ENCODE measurements at places on chromosomes 16 and 17.

- DNase-seq, result no peak
Measured at GRCh38 chr17:55275894-55276804, 11.4 kb downstream of the HLF start.

GRCh38 chr17:69575346-69575761 lies 160.9 kb downstream of the MAP2K6 start:
- no peak for DNase-seq

- DNase-seq, result peak; percentile 88
Measured at GRCh38 chr17:64315032-64315490, 52.0 kb upstream of the TEX2 start.

GRCh38 chr16:10868596-10869469 lies 8.2 kb upstream of the CIITA start:
- no peak for DNase-seq

DNA sequence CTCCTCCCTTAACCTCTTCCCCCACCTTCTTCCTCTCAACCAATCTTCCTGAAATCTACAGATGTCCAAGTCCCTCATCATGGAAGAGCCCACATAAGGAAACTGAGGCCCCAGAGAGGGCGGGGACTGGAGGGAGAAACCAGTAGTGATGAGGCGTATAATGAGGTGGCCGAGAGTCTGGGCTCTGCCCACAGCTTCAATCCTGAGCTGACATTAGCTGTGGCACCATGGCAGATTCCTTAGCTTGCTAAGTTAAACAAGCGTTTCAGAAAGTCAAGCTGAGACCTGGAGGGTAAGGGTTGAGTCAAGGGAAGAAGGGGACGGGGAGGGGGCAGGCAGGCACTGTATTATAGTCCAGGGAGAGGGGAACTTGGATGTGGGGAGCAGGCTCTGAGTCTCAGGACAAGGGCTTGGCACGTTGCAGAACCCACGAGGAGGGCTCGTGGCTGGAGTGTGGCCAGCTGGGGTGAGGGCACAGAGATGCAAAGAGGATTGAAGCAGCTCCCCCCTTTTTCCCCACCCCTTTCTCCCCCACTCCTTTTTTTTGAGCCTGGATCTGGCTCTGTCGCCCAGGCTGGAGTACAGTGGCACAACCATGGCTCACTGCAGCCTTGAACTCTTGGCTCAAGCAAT lies 13.3 kb downstream of the ARHGAP23 start:
- no peak for DNase-seq

- DNase-seq, result no peak
Measured at GRCh38 chr17:66185862-66186261, 6.1 kb downstream of the CEP112 start.

- DNase-seq, result no peak
Measured at GRCh38 chr16:30041841-30042240, 10.8 kb upstream of the TLCD3B start.

- no peak for DNase-seq
Measured at GRCh38 chr17:14204084-14204483, 32.6 kb downstream of the CDRT15 start.

DNA sequence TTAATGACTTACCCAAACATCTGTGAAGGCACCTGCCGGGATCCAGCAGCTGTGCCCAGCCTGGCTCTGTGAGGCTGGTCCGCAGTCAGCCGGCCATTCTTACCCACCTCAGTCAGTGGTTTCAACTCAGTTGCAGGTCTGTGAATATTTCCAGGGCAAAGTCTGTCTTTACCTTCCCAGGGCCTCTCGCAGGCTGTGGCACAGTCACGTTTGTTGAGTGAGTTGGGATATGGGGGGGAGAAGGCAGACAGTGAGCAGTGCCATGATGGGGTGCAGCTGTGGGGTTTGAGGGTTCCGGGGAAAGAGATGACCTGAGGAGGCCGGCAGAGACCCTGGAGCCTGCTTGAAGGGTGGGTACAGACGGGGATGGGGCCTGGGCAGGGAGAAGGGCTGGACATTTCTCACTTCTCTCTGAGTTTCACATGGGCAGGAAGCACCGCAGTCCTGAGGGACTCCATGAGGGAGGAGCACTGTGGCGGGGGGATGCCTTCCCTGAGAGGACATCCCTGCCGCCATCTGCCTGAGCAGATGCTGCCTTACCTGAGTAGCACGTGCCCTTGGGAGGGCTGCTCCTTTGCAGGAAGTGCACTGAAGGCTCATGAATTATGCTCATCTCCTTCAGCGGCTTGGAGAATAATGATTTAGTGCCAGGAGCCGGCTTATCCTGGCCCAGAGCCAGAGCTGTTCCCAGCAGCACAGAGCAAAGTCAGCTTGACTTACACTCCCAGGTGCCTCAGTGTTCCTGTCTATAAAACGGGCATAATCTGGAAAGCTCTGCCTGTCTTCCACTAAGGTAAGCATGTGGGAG lies 48.1 kb downstream of the KSR1 start:
- DNase-seq, result no peak

GRCh38 chr16:24036614-24037013 lies 200.8 kb downstream of the PRKCB start:
- DNase-seq, result no peak

DNA sequence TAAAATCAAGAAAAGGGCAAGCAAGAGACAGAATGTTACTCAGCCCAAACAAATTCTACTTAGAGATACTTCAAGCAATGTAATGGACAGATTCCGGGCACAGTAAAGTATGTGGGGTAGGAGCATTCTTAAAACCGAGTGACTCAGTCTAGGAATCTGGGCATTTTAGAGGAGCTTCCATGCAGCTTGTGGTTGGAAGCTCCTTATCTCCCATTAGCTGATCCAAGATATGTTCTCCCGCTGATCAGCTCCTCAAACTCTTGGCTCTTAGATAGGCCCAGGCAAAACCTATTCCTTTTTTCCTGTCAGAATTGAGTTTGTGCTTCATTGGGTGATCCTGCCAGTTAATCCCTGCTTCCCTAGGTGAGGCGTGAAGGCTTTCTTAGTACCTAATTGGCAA lies 303.3 kb downstream of the CEP112 start:
- no peak for DNase-seq

- no peak for DNase-seq
Measured at GRCh38 chr17:48392857-48393256, 37.2 kb downstream of the SKAP1 start.

DNA sequence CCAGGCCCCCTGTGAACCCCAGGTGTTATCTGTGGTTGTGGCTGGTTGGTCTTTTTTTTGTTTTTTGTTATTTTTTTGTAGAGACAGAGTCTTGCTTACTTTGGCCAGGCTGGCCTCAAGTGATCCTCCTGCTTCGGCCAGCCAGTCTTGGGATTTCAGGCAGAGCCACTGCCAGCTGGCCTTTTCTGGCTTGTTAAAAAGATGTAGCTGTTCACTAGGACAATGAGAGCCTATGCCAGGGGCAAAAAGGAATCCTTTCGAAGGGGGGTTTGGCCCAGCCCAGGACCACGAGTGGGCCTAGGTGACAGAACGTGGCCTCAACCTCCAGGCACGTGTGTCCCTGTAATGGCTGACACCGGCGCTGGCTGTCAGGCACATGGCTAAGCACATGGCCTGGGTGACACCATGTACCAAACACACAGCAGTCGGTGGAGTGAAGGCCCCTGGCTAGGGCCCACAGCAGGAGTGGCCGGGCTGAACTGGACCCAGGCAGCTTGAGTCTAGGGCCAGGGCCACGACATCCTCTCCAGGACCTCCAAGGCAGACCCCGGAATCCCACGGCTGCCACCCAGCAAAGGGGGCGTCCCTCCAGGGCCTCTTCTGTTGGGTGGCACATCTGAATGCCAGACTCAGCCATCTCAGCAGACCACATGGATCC lies 6.9 kb upstream of the SLC38A8 start:
- peak; percentile 54 for DNase-seq

DNA sequence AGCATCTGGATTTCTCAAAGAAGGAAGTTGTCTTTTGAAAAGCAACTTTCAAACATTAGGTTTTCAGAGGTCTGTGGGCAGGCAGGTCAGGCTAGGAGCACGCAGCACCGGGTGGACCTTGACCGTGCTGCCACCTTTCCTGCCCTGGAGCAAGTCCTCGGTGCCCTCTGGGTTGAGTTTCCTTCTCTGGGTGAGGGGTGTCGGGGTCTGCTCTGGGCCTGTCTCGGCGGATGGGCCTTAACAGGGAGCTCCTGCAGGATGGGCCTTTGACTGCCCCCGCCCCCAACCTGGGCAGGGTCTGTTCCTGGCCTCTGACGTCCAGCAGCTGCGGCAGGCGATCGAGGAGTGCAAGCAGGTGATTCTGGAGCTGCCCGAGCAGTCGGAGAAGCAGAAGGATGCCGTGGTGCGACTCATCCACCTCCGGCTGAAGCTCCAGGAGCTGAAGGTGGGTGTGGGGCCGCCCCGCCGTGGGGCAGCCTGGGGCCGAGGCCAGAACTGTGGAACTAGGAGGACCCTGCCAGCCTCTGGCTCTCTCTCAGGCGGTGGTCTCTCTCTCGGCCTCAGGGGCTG lies 8.7 kb downstream of the DEF8 start:
- no peak for DNase-seq

DNA sequence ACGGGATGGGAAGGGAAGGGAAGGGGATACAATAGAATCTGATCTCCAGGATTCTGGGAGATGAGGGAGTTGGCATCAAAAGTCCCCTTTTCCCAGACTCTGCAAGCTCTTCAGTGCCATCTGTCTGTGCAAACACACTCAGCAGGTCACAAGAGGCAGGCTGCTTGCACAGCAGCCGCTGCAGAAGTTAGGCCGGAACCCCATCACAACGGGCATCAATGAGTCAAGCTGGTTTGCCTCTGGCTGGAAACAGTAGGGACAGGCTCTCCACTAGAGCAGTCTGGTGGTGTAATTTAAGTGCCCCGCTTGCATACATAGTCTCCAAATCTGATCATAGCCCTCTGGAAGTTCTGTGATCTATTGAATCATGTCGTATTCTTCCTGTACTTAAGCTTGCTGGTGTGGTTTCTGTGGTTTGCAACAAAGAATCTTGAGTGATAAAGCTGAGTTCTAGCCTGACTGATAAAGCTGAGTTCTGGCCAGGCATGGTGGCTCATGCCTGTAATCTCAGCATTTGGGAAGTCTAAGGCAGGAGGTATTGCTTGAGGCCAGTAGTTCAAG lies 33.7 kb upstream of the KDM8 start:
- no peak for DNase-seq

DNA sequence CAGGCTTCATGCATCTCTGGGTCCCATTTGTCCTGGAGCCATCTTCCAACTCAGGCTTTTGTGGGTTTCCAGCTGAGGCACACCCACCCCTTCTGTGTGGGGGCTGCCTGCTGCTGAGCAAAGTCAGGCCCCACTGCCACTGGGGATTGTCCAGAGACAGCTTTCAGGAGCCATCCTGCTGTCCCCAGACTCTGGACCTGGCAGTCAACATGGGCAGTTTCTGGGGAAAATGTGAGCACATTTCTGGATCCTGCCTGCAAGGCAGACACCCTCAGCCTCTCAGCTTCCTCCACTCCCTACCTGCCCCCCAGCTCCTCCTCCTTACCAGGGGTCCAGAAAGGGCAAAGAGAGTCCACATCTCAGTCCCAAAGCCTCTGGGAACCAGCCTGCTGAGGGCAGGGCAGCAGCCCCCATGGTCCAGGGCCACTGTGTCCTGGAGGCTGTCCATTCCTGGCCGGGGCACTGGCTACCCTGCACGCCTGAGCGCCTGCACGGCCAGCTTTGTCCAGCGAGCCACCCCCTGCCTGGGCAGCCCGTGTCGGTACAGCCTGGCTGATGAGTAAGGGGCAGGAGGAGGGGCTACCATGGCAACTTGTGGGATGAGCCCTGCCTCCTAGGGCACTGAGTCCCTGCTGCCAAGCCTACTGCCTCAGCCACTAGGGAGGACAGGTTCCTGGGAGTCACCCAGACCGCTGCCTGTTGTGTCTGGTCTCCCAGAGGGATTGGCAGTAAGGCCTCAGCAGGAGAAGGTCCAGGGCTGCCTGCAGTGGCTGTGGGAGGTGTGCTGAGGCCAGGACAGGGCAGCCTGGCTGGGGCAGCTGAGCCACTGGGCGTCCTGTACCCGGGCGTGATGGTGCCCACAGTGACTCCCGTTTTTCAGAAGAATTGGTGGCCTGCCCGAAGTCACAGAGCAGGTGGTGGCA lies at the start of gene SLC47A2:
Gene SLC47A2 (minus strand): TSS at position 477 of the 923 bp plus-strand sequence. CDS start 29 bp downstream, at position 448.
- DNase-seq, result no peak

DNA sequence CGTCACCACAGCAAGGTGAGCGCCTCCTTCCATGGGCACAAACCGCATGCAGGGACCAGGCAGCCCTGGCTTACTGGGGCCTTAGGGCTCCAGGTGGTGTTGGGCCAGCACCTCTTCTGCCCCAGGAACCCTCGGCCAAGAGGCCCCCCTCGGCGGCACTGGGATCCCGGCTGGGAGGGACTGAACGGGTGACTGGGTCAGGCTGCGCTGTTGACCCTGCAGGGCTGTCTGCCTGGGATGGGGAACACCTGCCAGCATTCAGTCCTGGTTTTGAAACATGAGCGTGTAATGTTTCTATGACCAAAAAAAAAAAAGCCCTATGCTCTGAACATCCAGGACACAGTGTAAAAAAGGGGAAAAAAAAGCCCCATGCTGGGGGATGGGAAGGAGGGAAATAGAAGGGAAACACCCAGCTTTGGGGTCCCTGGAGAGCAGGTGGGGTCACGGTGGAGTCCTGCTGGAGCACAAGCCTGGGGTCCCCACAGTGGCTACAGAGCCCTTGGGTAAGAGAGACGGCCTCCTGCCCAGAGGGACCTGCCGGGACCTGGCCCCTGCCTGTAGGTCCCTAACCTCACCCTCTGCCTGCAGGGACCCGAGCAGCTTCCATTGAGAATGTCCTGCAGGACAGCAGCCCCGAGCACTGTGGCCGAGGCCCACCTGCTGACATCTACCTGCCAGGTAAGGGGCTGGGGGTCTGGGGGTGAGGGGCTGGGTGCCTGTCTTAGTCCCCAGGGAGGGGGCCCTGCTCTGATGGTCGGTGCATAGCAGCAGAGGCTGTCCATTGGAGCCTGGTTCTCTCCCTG lies 9.9 kb upstream of the NUDT16L1 start:
- no peak for DNase-seq

GRCh38 chr17:6724009-6724408 lies 10.8 kb upstream of the SLC13A5 start:
- DNase-seq, result no peak
